ENCODE measurements at places on chromosomes 2 and 18.
A peak's percentile ranks its signal among the peaks of the same experiment; 100 is the strongest.

GRCh38 chr2:43309935-43310334, 83.5 kb upstream of the ZFP36L2 start:
- DNase-seq, result no peak

DNA sequence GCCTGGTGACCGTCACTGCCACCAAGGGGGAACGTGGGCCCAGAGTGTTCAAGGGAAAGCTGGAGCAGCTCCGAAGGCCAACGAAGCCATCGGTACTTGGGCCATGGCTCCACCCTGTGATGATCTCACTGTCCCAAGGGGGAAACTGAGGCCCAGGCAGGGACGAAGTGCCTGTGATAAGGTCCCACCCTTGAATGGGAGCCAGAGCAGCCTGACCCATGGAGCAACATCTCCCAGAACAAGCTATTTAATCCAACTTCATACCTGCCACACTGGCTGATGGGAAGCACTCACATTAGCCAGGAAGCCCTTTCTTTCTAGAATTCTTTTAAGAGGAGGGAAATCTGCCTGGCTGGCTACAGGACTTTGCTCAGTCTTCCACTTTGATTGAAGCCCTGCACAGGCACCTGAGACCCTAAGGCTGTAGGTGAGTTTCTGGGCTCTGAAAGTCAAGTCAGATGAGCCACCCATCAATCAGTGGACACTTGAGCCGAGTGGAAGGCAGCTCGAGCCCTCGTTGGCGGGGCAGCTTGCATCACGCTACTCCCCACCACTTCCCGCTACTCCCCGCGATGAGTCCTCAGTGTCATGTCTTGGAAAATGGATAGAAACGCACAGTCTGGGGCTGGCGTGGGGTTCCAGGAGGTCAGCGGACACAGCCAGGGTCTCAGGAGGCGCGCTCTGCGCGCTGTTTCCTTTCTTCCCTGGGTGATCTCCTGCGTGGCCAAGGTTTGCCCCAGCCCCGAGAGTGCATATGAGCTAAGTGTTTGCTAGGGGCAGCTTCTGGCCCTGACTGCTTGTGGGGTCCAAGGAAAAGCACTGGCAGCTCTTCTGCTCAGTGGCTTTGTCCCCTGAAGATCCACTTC, 2.5 kb upstream of the HS6ST1 start:
- DNase-seq, result no peak

- DNase-seq, result no peak
Observed at GRCh38 chr2:58650781-58651180, 409.7 kb upstream of the FANCL start.

DNA sequence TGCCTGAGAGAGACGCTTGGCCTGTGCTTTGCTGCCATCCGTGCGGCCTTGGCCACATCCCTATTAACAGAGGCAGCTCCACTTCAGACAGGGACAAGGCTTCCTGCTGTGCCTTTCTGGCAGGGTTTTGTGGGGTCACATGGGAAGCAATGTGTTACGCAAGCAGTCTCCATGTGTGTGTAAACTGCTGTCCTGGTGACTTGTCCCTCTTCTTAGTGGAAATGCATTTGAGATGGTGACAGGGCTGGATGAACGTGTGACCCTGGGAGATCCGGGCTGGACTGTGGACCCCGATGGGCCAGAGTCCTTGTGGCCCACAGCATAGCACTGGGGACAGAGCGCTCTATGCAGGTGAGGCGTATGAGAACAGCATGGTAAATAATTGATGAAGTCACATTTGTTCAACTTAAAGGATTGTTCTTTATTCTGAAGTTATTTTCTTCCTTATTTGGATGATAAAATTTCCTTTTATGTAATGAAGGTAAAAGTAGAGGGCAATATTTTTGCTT, 23.2 kb downstream of the ASB1 start:
- no peak for DNase-seq

DNA sequence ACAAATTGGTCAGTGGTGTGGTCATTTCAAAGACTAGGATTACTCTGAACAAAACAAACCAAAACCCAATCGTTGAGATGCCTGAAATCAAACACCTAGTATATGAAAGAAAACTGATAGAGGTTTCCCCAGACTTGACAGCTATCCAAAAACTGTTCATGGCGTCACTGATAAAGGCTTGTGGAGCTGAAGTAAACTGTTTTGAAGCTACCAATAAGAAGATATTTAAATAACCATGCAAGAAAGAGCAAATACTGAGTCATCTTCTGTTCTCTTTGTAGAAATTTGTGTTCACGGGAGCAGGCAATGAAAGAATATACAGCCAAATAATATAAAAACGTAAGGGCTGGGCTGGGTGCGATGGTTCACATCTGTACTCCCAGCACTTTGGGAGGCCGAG, 7.5 kb upstream of the COLEC11 start:
- DNase-seq, result no peak

- DNase-seq, result no peak
Observed at GRCh38 chr2:7449298-7449697, 532.1 kb downstream of the RNF144A start.

DNA sequence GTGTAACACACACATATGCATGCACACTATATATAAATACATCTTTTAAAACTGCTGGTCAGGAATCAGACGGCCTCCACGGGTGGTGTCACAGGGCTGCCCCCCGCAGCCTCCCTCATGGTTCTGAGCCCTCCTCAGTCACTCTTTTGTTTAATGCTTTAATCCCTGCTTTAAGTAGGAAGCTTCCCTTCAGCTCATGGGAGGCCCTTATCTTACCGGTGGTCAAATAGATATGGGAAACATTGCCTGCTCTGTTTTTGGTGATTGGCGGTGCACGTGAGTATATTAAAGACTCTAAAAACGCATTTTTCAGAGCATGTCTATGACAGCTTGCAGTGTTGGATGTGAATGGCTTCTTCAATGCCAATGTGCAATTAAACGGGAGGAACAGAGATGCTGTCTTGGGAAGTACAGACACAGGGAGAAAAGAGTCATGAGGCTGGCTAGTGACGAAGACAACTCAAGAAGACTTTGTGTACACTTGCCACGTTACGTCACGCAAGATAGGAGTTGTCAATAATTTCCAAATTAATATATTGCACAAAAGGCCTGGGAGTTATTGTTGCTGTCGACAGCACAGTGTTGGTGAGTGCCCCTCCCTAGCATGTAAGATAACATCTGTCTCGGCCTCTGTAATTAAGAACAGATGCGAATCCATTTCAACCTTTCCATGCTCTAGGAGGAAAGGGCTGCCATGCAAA, 23.3 kb downstream of the GNLY start:
- DNase-seq, result no peak

DNA sequence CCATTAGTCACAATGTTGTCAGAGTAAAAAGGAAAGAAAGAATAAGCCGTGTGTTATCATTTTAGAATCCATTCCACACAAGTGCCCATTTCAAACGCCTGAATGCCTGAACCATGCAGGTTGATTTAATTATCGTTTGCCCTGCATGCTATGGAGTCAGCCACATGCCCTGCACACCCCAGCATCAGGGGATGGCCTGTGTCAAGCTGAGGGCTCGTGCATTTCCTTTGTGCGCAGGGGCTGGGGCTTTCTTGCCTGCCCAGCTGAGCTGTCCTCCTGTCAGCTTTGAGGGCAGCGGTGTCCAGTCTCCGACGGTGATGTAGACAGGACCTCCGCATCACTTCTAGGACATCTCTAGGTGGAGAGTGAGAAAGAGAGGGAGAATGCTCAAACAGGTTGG, 200.4 kb downstream of the TSN start:
- no peak for DNase-seq

DNA sequence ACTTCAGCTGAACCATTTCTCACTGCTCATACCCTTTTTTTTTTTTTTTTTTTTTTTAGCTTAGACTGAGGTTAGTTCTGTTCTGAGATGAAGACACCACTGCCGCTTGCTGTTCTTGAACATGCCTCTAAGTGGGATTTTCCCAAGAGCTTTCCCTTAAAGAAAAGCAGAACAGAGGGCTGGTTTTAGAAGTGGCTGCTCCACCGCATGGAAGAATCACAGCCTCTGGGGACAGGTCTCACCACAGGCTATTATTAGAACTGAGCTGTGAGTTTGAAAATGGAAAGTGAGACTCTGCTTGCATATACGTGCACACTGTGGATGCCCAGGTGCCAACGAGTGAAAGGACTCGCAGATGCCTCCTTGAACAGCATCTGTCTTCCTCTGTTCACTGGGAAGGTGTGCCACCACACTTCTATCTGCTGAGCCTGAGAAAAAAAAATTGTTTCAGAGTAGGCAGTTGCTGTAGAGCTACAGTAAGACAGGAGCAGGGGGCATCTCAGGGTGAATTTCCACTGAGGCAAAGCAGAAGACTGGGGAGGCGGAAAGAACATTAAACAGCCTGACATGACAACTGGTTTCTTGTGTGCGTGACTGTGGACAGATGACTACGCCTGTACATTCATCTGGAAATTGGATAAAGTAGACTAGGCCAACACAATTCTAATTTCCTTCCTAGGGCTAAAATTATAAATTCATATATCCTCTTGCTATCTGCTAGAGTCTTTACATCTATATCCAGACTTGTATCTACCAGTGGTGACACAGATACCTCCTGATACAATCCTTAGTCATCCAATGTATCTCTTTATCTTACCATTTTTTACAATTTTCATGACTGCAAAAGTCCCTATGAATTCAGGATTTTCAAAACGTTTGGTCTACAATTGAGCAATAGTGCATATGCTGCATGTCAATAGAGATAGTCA, 1045.7 kb upstream of the CELF4 start:
- DNase-seq, result no peak

DNA sequence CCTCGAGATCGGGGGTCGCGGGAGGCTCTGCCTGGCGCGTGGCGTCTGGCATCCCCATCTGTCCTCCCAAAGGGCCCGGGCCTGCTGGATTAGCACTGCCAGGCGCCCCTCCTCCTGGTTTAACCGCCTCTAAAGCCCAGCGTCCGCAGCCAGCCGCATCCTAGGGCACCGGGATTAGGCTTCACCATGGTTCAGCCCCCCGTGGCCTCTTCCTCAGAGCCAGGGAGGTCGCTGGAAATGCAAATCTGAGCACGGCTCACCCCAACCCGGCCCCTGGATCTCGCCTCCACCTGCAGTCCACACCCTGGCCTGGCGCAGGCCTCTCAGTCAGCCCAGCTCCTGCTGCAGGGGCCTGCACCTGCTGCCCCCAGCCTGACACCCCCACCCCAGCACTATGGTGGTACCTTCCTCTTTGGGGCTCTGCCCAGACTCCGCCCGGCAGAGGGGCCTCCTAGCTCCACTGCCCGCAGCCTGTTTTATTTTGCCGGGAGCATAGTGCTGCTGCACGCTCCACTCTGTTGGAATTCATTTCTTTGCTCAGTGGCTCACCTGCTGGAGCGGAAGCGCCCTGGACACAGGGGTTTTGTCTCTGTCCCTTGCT, 13.2 kb downstream of the PRELID3A start:
- DNase-seq, result no peak

GRCh38 chr2:14232217-14232616, 400.3 kb upstream of the LRATD1 start:
- DNase-seq, result peak; percentile 92

DNA sequence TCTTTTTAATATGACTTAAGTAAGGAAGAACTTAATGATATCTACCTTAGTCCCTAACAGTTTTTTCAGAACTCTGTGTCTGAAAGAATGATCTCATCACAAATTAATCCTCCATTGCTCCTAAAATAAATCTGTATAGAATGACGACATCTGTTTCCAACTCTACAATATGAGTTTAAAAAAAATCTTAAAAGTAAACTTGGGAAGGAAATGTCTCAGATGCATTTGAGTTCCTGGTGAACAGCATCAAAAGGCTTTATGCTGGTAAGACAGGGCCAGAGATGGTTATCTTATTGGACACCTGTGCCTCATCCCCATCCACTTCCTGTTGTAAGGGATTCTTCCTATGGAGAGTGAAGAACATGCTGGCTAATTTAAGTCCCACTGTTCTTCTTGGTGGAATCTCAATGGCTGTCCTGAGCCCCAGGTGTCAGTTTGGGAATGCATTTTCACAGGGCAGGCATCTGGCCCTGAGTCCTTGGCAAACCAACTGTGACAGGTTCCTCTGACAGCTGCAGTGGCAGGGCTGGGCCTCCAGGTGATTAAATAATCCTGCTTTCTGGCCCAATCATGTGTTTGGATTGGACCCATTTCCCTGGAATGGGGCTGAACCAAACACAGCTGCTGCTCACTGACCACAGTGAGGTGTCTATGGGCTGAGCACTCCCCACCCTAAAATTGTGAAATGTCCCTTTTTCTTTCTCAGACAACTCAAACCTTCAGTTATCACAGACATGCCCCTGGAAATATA, 12.9 kb upstream of the NCKAP5 start:
- DNase-seq, result no peak

DNA sequence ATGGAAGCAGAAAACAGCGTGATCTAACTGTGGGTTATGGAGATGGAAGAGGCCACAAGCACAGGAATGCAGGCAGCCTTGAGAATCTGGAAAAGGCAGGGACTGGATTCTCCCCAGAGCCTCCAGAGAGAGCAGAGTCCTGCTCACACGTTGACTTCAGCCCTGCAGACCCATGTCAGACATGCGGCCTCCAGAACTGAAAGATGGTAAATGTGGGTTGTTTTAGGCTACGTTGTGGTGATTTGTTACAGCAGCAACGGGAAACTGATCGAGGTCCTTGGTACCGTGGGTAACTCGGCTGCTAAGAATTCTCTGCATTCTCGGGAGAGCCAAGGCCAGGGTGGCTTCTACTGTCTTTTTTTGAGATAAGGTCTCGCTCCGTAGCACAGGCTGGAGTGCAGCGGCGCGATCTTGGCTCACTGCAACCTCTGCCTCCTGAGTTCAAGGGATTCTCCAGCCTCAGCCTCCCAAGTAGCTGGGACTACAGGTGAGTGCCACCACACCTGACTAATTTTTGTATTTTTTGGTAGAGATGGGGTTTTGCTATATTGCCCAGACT, 97.1 kb downstream of the ACKR3 start:
- DNase-seq, result no peak

DNA sequence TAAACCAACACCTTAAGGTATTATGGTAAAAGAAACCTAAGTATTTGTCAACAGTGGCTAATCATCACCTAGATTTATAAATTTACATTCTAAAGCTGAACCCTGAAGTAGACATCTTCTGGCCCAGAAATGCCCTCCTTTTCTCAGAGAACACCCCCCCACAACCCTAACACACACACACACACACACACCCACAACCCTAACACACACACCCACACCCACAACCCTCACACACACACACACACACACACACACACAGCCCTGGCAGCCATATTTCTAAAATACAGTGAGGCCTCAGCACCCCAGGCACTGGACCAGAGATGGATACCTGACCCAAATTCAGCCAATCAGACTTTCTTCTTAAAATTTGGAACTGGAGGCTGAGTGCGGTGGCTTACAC, 14.3 kb downstream of the SRBD1 start:
- DNase-seq, result no peak

DNA sequence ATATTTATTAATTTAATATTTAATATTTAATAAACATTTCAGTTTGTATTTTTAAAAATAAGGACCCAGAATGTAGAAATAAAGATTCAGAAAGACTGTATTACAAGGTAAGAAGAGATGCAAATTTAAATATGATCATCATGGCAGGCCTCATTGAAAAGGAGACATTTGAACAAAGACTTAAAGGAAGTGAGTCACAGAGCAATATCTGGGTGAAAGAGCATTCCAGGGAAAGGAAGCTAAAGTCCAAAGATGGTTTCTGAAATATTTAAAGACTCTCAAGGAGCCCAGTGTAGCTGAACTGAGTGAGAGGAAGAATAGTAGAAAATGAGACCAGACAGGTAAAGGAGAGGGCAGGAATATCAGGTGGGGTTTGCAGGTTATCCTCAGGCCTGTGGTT, 5.9 kb downstream of the SCYGR4 start:
- no peak for DNase-seq
